Activated T-cell treated with anti-CD3 and anti-CD28 coated beads, Interleukin-2, amount 50 U/mL, for 72 hours (primary cell): ENCODE measurements at places on chromosomes 11 and 22. TPM values are rescaled to one million over a fixed set of nuclear protein-coding genes. Genes with fewer than 3 reads are reported as not detected.
A peak's percentile ranks its signal among the peaks of the same experiment; 100 is the strongest.

- peak overlapping the region; percentile 95 for H3K27ac ChIP-seq
- H3K4me3 ChIP-seq: peak overlapping the region; percentile 96
- peaks cover 43% of the 10 kb centered on the region for H3K4me1 ChIP-seq
- H3K27me3 ChIP-seq: no peaks in the 10 kb centered on the region
Measured at GRCh38 chr11:43359422-43359818, 700 bp downstream of the TTC17 start.

DNA sequence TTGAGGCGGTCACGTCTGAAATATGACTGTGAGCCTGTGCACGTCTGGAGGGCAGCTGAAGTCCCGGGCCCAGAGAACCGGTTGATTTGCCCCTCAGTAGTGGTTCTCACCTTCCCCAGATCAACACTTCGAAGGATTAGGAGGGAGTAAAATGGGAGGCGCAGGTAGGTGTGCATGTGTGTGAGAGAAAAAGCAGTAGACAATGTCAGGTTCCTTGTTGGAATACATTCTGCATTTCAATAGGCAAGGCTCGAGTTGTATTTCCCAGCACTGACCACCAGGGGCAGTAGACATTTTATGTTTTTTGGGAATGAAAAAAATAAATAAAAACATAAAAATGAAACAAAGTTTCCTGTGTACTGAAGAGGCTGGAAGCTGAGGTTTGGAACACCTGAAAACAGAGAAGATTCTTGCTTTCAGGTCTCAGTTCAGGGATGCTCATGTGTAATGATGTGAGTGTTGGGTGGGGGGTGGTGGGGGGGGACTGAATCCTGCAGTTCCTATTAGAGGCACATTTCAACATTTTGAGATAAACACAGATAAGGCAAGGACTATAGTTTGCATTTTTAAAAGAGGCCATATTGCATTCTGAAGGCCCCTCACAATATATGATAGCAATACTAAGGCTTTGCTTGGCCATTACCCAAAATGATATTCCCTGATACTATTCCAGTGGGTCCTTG, 333.9 kb downstream of the CADM1 start:
- H3K36me3 ChIP-seq: no peaks in the 10 kb centered on the region
- no peak overlapping the region for H3K27ac ChIP-seq
- DNase-seq: peak; percentile 30
- H3K27me3 ChIP-seq: peaks cover 19% of the 10 kb centered on the region

DNA sequence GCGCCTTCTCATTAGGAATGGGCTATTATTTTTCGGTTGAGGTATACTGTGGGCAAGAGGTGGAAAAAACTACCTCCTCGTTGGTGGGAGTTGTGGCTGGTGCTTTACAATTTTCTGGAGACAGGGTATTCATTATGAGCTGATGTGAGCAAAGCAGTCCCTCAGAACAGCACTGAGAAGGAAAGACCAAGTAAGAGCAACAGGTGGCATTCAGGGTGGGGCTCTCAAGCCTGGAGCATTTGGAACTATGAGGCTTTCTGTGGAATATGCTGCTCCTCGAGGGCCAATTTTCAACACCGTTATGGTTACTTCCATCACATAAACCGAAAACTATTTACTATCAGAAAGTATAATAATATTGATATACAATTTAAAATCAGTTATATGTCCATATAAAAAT, 3.7 kb downstream of the SNX19 start:
- DNase-seq: no peak
- H3K36me3 ChIP-seq: peaks cover 17% of the 10 kb centered on the region
- no peak overlapping the region for H3K4me3 ChIP-seq
- H3K4me1 ChIP-seq: peaks cover 33% of the 10 kb centered on the region
- H3K27me3 ChIP-seq: no peaks in the 10 kb centered on the region

DNA sequence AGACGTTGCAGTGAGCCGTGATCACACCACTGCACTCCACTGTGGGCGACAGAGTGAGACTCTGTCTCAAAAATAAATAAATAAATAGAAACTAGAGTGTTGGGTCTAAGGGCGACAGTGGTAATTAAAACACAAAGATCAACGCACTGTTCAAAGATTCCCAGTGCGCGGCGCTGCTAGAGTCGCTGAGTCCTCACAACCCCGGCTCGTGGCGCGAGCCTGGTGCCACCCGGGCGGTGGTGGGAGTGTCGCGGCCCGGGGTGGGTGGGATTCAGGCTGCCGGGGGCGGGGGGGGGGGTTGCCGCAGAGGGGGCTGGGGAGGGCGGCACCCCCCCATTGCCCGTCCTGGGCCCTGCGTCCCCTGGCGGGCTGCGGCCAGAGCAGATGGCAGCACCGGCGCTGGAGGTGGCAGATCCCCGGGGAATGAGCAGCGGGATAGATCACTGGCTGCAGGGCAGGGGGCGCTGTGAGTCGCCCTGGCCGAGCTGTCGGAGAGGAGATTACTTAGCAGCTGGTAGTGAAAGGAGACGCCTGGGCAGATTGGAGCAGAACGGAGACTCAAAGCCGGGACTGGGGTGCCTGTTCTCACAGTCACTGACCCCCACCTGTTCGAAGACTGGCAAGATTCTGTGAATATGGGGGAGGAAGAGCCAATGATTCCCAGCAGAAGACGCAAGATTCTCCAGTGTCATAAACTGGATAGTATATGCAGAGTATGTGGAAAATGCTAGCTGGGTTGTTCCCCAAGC, 30.2 kb upstream of the APOBEC3A start:
- H3K4me3 ChIP-seq: peak overlapping the region; percentile 62
- peak; percentile 71 for DNase-seq
- H3K27me3 ChIP-seq: peaks cover 64% of the 10 kb centered on the region
- H3K4me1 ChIP-seq: peaks cover 18% of the 10 kb centered on the region

Gene P2RX6
- 0.29 TPM for total RNA-seq

- peaks cover 8% of the 10 kb centered on the region for H3K27me3 ChIP-seq
- DNase-seq: no peak
- H3K4me3 ChIP-seq: no peak overlapping the region
- H3K36me3 ChIP-seq: no peaks in the 10 kb centered on the region
Measured at GRCh38 chr22:43824724-43825420, 12.8 kb upstream of the EFCAB6 start.

- no peak for DNase-seq
- H3K4me1 ChIP-seq: no peaks in the 10 kb centered on the region
- H3K4me3 ChIP-seq: no peak overlapping the region
- peaks cover 8% of the 10 kb centered on the region for H3K27me3 ChIP-seq
- no peak overlapping the region for H3K27ac ChIP-seq
- H3K36me3 ChIP-seq: no peaks in the 10 kb centered on the region
Measured at GRCh38 chr11:134559602-134559962, 147.5 kb upstream of the B3GAT1 start.

Gene OR51F2
- not detected for total RNA-seq

DNA sequence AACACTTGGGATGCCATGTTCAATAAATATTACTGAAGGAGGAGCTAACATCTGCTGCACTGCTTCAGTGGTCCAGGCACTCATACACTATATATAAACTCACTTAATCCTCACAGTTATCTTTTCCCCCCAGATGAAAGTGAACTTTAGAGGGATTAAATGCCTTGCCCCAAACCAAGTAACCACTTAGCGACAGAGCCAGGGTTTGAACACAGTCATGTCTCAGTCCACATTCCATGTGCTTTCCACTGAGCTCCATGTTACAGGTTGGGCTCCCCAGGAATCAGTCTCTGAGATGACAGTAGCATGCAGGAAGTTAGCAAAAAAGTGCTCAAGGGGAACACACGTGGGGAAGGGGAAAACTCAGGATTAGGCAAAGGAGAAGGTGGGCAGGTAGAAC, 59.3 kb downstream of the ENDOD1 start:
- no peak for DNase-seq
- H3K27me3 ChIP-seq: peaks cover 11% of the 10 kb centered on the region
- H3K4me1 ChIP-seq: peaks cover 49% of the 10 kb centered on the region
- H3K36me3 ChIP-seq: no peaks in the 10 kb centered on the region
- H3K4me3 ChIP-seq: no peak overlapping the region
- no peak overlapping the region for H3K27ac ChIP-seq

Gene NAALADL1
- 31.6 TPM for total RNA-seq

DNA sequence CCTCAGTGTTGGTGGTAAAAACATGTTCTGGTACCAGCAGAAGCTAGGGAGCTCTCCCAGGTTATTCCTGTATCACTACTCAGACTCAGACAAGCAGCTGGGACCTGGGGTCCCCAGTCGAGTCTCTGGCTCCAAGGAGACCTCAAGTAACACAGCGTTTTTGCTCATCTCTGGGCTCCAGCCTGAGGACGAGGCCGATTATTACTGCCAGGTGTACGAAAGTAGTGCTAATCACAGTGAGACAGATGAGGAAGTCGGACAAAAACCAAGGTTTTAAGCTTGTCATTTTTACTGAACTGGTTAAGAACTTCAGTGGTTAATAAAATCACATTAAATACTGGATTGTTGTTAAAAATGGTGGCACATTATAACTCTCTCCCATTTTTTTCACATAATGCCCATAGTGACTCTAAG, 42.6 kb upstream of the VPREB1 start:
- no peaks in the 10 kb centered on the region for H3K36me3 ChIP-seq
- H3K4me1 ChIP-seq: no peaks in the 10 kb centered on the region
- peaks cover 12% of the 10 kb centered on the region for H3K27me3 ChIP-seq
- H3K4me3 ChIP-seq: no peak overlapping the region
- no peak overlapping the region for H3K27ac ChIP-seq

Gene IRAG1
- total RNA-seq: not detected

- no peak overlapping the region for H3K4me3 ChIP-seq
- no peaks in the 10 kb centered on the region for H3K36me3 ChIP-seq
- peaks cover 16% of the 10 kb centered on the region for H3K27me3 ChIP-seq
- H3K27ac ChIP-seq: no peak overlapping the region
- H3K4me1 ChIP-seq: no peaks in the 10 kb centered on the region
Measured at GRCh38 chr11:12914400-12914912, 94.7 kb upstream of the RASSF10 start.

DNA sequence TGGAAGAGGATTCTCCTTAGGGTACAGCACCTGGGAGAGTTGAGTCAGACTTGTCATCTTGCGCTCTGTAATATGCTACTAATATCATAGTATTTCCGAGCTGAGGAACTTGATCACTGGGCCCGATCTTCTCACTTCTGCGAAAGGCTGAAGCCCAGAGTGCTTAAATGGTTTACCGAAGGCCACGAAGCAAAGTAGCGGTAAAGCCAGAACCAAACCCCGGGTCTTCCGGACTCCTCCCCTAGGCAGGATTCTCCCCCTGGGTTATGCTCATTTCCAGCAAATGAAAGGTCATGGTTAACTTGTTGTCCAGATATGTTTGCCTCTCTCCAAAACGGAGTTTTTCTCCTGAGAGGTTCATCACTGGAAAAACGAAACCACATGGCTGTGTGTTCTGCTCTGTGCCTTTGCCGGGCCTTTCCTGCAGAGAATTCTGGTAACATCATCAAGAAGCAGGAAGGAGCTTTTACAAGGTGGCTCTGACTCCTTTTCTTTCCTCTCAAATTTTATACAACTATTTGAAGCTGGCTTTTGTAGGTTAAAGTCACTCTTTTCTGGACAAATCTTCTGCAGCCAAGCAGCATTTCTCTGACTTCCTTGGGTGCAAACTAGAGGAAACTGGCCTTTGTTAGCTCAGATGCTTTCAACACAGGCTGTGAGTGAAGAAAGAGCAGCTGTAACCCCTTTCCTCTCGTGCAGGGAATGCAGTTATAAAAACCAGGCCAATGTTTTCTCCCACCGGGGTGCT, 35.5 kb downstream of the UBASH3B start:
- peak overlapping the region; percentile 70 for H3K4me3 ChIP-seq
- peak; percentile 33 for DNase-seq
- H3K27ac ChIP-seq: peak overlapping the region; percentile 87
- no peaks in the 10 kb centered on the region for H3K27me3 ChIP-seq
- peaks cover 6% of the 10 kb centered on the region for H3K36me3 ChIP-seq

DNA sequence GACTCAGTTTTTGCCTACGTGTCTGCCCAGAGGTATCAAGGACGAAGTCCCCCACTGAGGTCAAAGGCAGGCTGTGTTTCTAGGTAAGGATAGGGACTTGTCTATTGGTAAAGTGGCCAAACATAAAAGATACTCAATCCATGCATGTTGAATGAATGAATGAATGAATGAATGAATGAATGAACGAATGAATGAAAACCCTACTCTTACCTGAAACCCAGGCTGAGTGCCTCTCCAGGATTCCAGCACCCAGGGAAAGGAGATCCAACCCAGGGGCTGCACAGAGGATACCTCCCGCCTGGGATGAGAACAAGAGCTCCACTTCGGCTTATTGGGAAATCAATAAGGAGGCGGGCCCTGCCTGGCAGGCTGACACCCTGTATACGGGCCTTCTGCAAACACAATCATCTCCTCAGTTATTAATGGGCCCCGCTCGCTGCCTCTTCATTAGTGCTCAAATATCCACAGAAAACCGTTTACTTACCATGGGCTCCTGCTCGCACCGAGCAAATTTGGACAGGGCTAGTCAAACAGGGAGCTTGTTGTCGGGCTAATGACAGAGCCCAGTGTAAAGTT, 177.4 kb downstream of the BUD13 start:
- H3K36me3 ChIP-seq: no peaks in the 10 kb centered on the region
- no peak for DNase-seq
- H3K27ac ChIP-seq: no peak overlapping the region
- no peak overlapping the region for H3K4me3 ChIP-seq
- H3K4me1 ChIP-seq: no peaks in the 10 kb centered on the region

- H3K36me3 ChIP-seq: no peaks in the 10 kb centered on the region
- H3K27ac ChIP-seq: no peak overlapping the region
- no peak overlapping the region for H3K4me3 ChIP-seq
- no peak for DNase-seq
- H3K4me1 ChIP-seq: no peaks in the 10 kb centered on the region
Measured at GRCh38 chr11:134862105-134862502, 450.1 kb upstream of the B3GAT1 start.

DNA sequence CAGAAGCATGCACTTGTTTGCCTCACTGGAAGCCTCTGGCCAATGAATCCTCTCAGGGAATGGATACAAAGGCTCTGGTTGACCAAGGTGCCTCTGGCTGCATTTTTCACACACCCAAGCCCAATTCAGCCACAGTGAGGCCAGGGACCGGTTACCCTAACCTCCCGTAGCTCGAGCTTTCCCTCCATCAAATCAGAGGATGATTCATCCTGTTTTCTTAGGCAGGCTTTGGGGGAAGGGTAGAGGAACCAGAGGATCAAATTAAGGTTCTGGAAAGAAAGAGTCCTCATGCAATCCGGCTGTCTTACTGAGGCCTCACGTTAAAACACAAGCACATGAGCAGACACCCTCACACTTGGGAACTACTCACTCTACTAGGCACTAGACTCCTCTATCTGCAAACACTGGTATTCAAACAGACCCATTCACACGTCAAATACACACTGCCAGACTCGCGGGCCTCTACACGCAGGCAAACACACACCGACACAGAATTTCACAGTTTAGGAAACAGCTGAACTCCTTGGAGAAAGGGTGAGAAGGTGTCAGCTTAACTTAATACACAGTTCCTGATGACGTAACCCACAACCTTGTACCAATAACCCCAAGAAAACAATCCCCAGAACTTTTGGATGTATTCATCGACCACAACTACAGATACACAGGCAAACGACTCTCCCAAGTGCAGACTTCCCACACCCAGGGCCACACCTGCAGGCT, 12.4 kb downstream of the NRXN2 start:
- no peaks in the 10 kb centered on the region for H3K36me3 ChIP-seq
- no peak overlapping the region for H3K27ac ChIP-seq
- H3K4me3 ChIP-seq: no peak overlapping the region
- peaks cover 55% of the 10 kb centered on the region for H3K27me3 ChIP-seq
- DNase-seq: no peak
